ENCODE measurements at places on chromosomes 6 and 20.

- H3K4me3 ChIP-seq: no peak overlapping the region
- H3K27ac ChIP-seq: no peak overlapping the region
- H3K27me3 ChIP-seq: no peaks in the 10 kb centered on the region
- no peaks in the 10 kb centered on the region for H3K4me1 ChIP-seq
- DNase-seq: no peak
Observed at GRCh38 chr6:67458265-67458664, 1176.8 kb upstream of the ADGRB3 start.

GRCh38 chr20:3876676-3877075 is 12.5 kb upstream of the PANK2 start:
- H3K36me3 ChIP-seq: no peaks in the 10 kb centered on the region
- DNase-seq: no peak
- no peaks in the 10 kb centered on the region for H3K4me1 ChIP-seq
- no peak overlapping the region for H3K27ac ChIP-seq

GRCh38 chr6:169452869-169453620 is 199.4 kb upstream of the THBS2 start:
- DNase-seq: peak; percentile 35
- no peaks in the 10 kb centered on the region for H3K36me3 ChIP-seq
- H3K27me3 ChIP-seq: no peaks in the 10 kb centered on the region
- H3K27ac ChIP-seq: peak overlapping the region; percentile 93

GRCh38 chr6:133705066-133705465 is 183.8 kb upstream of the TCF21 start:
- no peak for DNase-seq
- no peaks in the 10 kb centered on the region for H3K4me1 ChIP-seq
- H3K36me3 ChIP-seq: no peaks in the 10 kb centered on the region
- H3K27me3 ChIP-seq: no peaks in the 10 kb centered on the region
- H3K4me3 ChIP-seq: no peak overlapping the region
- no peak overlapping the region for H3K27ac ChIP-seq

DNA sequence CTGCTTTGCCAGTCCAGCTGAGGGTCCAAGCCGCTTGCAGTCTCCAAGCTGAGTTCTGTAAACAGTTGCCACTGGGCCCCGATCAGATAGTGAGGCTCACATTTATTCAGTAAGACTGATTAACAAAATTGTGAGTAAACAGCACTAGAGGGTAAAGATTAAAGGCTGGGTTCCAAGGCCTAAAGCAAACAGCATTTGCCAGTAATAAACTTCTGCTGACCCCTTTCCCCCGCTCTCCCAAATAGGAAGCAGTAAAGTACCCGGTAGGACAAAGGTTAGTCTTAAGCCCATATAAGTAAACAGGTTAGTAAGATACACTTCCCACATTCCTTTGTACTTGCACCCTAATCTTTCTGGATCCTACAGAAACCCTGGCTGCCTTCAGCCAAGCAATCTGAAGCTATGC is 181.8 kb downstream of the MEI4 start:
- no peak overlapping the region for H3K4me3 ChIP-seq
- no peaks in the 10 kb centered on the region for H3K4me1 ChIP-seq
- no peak overlapping the region for H3K27ac ChIP-seq
- no peak for DNase-seq

DNA sequence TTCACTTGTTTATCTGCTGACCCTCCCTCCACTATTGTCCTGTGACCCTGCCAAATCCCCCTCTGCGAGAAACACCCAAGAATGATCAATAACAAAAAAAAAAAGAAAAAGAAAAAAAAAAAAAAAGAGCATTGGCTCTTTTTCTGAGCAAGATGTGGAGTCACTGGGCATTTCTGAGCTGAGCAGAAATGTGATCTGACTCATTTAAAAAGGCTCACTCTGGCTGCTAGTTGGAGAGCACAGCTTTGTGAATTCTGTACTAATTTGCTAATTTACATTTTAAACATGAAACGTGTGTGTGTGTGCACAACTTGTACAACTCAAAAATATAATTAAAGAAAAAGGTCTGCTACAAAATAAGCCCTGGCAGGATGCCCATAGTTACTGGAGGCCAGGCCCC is 20.2 kb downstream of the SCML4 start:
- H3K4me3 ChIP-seq: no peak overlapping the region
- no peaks in the 10 kb centered on the region for H3K4me1 ChIP-seq
- H3K27ac ChIP-seq: no peak overlapping the region
- H3K27me3 ChIP-seq: no peaks in the 10 kb centered on the region
- no peak for DNase-seq
- H3K36me3 ChIP-seq: no peaks in the 10 kb centered on the region

GRCh38 chr6:13349811-13350506 is 21.6 kb upstream of the TBC1D7 start:
- no peak overlapping the region for H3K27ac ChIP-seq
- no peak overlapping the region for H3K4me3 ChIP-seq
- DNase-seq: no peak

- H3K27ac ChIP-seq: no peak overlapping the region
- no peaks in the 10 kb centered on the region for H3K4me1 ChIP-seq
- no peaks in the 10 kb centered on the region for H3K27me3 ChIP-seq
- no peaks in the 10 kb centered on the region for H3K36me3 ChIP-seq
Observed at GRCh38 chr6:36504982-36505381, 42.3 kb downstream of the STK38 start.

GRCh38 chr20:35907017-35907701 is 47.1 kb downstream of the SCAND1 start:
- H3K4me3 ChIP-seq: no peak overlapping the region
- H3K36me3 ChIP-seq: no peaks in the 10 kb centered on the region
- H3K27me3 ChIP-seq: no peaks in the 10 kb centered on the region
- no peak overlapping the region for H3K27ac ChIP-seq
- H3K4me1 ChIP-seq: no peaks in the 10 kb centered on the region
- peak; percentile 23 for DNase-seq

DNA sequence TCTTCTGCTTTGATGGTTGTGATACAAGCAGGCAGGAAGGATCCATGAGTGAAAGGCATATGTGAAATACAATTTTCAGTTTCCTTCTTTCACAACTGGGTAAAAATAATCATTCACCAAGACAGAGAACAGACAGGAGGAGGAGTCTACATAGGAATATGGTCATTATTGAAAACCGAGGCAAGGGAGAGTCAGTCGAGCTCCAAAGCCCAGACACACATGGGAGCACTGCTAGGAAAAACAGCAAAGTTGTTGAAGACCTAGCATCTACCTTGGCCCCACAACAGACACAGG is 260.6 kb downstream of the ERMARD start:
- H3K4me3 ChIP-seq: no peak overlapping the region
- H3K36me3 ChIP-seq: no peaks in the 10 kb centered on the region
- H3K27ac ChIP-seq: no peak overlapping the region
- no peak for DNase-seq

GRCh38 chr20:16000112-16000511 is 573.1 kb downstream of the KIF16B start:
- no peaks in the 10 kb centered on the region for H3K27me3 ChIP-seq
- H3K4me1 ChIP-seq: no peaks in the 10 kb centered on the region
- H3K4me3 ChIP-seq: no peak overlapping the region
- no peak for DNase-seq
- no peaks in the 10 kb centered on the region for H3K36me3 ChIP-seq

GRCh38 chr20:56503916-56504315 is 20.6 kb upstream of the FAM209A start:
- H3K27me3 ChIP-seq: no peaks in the 10 kb centered on the region
- no peak overlapping the region for H3K4me3 ChIP-seq
- no peak overlapping the region for H3K27ac ChIP-seq
- no peak for DNase-seq
- no peaks in the 10 kb centered on the region for H3K36me3 ChIP-seq

- no peaks in the 10 kb centered on the region for H3K27me3 ChIP-seq
- no peak overlapping the region for H3K4me3 ChIP-seq
- H3K27ac ChIP-seq: no peak overlapping the region
- H3K4me1 ChIP-seq: no peaks in the 10 kb centered on the region
- H3K36me3 ChIP-seq: no peaks in the 10 kb centered on the region
Observed at GRCh38 chr6:113017353-113017752, 670.2 kb downstream of the RFPL4B start.

GRCh38 chr20:43787937-43788336 is 61.1 kb upstream of the GTSF1L start:
- H3K36me3 ChIP-seq: no peaks in the 10 kb centered on the region
- no peak overlapping the region for H3K4me3 ChIP-seq
- H3K27me3 ChIP-seq: no peaks in the 10 kb centered on the region
- DNase-seq: no peak

GRCh38 chr20:49561806-49562205 is 6.1 kb downstream of the PTGIS start:
- no peaks in the 10 kb centered on the region for H3K27me3 ChIP-seq
- peak; percentile 16 for DNase-seq
- H3K36me3 ChIP-seq: no peaks in the 10 kb centered on the region
- H3K4me3 ChIP-seq: no peak overlapping the region

DNA sequence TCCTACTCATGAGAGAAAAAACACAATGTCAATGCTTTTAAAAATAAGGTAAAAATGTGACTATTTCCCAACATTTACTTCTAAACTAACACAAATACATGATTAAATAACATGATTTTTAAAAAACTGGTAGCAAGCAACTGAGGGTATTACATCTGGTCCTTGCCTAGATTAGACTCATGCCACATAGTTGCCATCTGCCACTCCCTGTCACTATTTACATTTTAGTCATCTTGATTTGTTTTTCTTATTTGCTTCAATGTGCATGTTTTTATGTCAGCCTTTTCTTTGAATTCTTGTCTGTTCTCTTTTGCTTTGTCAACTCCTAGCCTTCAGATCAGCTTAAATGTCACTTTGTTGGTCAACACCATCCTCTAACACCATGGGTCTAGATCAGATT is 207.0 kb upstream of the SIM1 start:
- no peaks in the 10 kb centered on the region for H3K27me3 ChIP-seq
- H3K4me1 ChIP-seq: no peaks in the 10 kb centered on the region
- no peak overlapping the region for H3K27ac ChIP-seq
- H3K36me3 ChIP-seq: no peaks in the 10 kb centered on the region
- no peak for DNase-seq
- H3K4me3 ChIP-seq: no peak overlapping the region

DNA sequence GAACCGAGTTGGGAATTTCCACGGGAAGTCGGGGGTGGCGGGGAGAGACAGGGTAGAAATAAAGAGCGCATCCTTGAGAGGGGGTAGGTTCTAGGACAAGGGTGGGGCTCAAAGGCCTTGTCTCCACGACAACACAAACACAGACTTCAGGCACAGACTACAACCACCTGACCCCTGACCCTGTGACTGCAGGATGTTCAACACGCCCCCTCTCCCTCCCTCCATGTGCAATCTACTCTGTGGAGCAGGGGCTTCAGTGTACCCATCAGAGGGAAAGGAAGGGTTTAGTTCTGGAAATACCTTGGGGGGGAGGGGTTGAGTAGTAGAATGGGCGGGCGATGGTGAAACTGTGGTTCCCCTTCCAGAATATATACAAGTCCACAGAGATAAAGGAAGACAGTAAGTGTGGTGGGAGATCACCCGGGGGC is 651 bp upstream of the TAPBP start:
- peak; percentile 75 for DNase-seq
- H3K36me3 ChIP-seq: no peaks in the 10 kb centered on the region
- H3K27me3 ChIP-seq: no peaks in the 10 kb centered on the region
- H3K4me3 ChIP-seq: peak overlapping the region; percentile 90

DNA sequence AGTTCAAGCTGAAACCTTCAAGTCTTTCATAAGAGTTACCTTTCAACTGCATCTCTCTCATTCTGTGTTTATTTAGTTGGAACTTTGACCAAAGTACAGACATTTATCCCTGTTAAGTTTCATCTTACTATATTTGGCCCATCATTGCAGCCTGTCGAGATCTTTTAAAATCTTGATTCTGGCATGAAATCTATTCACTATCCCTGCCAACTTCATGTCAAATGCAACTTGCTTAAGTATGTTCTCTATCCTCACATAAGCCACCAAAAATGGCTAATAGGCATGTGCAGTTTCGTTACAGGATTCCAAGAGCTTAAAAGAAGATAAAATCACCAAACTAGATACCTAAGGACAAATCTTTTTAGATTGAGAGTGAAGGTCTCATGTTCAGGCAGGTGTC is 117.5 kb upstream of the KCNQ5 start:
- no peaks in the 10 kb centered on the region for H3K36me3 ChIP-seq
- DNase-seq: no peak
- H3K27me3 ChIP-seq: no peaks in the 10 kb centered on the region
- no peak overlapping the region for H3K4me3 ChIP-seq
- no peaks in the 10 kb centered on the region for H3K4me1 ChIP-seq
- no peak overlapping the region for H3K27ac ChIP-seq

- H3K27me3 ChIP-seq: no peaks in the 10 kb centered on the region
- H3K4me3 ChIP-seq: no peak overlapping the region
- no peak overlapping the region for H3K27ac ChIP-seq
- no peak for DNase-seq
- H3K4me1 ChIP-seq: no peaks in the 10 kb centered on the region
Observed at GRCh38 chr6:163923658-163924411, 509.3 kb downstream of the QKI start.

DNA sequence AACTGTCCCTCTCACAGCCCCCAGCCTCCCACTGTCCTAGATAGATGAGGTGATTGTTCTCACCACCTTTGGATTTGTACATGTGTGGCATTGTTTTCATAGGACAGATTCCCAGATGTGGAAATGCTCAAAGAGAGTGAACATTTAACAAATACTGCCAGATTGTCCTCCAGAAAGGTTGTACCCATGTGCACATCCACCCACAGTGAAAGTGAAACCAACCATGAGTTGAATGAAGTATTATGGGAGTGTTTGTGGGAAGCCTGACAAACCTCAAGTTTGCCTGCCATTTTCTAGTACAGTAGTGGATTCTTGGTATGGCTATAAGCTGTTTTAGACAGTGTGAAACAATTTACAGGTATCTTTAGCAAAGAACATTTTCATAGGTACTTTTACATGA is 42.7 kb downstream of the ANKRD6 start:
- no peaks in the 10 kb centered on the region for H3K36me3 ChIP-seq
- H3K4me1 ChIP-seq: no peaks in the 10 kb centered on the region
- no peak for DNase-seq
- H3K27me3 ChIP-seq: no peaks in the 10 kb centered on the region

DNA sequence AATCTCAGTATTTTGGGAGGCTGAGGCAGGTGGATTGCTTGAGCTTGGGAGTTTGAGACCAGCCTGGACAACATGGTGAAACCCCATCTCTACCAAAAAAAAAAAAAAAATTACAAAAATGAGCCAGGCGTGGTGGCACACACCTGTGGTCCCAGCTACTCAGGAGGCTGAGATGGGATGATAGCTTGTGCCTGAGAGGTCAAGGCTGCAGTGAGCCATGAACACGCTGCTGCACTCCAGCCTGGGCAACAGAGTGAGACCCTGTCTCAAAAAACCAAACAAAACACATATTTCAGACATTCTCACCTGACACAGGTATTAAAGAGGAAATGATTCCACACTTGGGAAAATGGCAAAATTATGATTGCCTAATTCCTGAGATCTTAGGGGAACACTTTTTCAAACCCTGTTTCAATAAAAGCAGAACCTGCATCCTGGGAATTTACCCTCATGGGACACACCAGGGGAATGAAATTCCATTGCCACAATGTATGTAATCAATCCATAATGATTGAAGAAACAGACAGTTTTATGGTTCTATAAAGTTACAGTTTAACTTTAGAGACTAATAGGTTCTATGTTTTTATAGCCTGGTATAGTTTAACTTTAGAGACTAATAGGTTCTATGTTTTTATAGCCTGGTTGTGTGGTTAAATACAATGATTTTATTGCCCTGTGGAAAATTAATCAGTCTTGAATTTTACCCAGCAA is 29.6 kb upstream of the DNAAF9 start:
- H3K27ac ChIP-seq: no peak overlapping the region
- no peaks in the 10 kb centered on the region for H3K4me1 ChIP-seq
- H3K4me3 ChIP-seq: no peak overlapping the region
- H3K36me3 ChIP-seq: no peaks in the 10 kb centered on the region
- DNase-seq: no peak

Data from uterus (tissue), 4 donors.